Right forelimb (tissue), 1 donor: ENCODE measurements at places on chromosomes 13 and 19.

DNA sequence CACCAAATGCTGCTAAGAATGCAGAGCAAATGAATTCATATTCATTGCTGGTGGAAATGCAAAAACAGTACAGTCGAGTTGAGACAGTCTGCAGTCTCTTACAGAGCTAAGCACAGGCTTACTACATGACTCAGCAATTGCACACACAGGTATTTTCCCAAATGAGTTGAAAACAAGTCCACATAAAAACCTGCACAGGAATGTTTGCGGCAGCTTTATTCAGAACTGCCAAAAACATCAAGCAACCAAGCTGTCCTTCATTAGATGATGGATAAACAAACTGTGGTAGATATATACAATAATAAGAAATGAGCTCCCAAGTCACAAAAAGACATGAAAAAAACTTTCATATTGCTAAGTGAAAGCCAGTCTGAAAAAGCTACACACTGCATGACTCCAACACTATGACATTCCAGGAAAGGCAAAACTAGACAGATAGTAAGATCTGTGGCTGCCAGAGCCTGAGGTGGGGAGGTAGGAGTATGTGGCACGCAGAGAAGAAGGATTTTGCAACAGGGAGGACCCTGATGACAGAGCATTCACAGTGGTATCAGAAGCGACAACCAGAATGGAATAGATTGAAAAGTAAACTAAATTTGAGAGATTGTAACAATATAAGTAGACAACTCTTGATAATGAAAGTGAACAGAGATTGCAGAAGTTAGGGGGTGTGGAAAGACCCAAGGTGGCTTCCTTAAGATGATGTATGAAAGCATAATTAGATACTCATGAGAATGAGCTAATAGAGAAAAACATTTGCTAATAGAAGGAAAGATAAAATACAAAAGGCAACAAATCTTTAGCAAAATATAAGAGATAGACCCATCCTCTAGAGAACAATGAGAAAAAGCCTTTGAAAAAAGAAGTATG, 52.7 kb downstream of the TSC22D1 start:
- DNase-seq, result no peak

GRCh38 chr19:16340654-16341053, 16.0 kb downstream of the KLF2 start:
- no peak for DNase-seq

- DNase-seq, result no peak
Measured at GRCh38 chr13:114130131-114130836, 2.1 kb downstream of the RASA3 start.

- DNase-seq, result no peak
Measured at GRCh38 chr13:53207556-53207955, 178.9 kb downstream of the OLFM4 start.

- DNase-seq, result no peak
Measured at GRCh38 chr19:33813391-33814101, 16.9 kb downstream of the KCTD15 start.

GRCh38 chr13:23440821-23441618, 7.5 kb upstream of the SACS start:
- no peak for DNase-seq

DNA sequence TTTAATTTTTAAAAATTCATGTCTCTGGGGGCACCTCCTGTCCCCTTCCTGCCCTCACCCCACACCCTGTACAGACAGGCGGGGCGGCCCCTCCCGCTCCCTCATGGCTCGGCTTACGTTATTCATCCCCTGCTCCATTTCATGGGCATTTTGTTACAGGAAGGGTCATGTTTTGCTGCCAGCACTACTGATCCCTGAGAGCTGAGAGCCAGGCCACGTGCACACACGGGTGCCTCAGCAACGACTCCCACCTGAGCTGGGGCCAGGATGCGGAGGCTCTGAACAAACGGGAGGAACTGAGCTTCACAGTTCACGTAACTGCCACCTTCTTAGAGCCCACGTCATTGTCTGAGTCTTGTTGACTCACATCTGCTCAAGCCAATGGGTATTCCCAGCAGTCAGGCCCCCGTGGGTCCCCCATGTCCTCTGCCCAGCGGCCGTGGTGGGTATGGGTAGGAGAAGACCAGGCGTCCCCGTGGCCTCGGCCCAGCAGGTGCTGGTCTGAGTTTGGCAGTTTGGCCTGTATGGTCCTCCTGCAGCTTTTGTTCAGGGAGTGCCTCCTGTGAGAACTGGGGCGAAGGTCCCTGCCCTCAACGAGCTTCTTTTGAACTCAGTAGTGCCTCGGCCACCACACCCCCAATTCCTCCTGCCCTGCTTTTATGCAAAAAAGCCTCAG, 16.4 kb upstream of the TMEM255B start:
- no peak for DNase-seq

DNA sequence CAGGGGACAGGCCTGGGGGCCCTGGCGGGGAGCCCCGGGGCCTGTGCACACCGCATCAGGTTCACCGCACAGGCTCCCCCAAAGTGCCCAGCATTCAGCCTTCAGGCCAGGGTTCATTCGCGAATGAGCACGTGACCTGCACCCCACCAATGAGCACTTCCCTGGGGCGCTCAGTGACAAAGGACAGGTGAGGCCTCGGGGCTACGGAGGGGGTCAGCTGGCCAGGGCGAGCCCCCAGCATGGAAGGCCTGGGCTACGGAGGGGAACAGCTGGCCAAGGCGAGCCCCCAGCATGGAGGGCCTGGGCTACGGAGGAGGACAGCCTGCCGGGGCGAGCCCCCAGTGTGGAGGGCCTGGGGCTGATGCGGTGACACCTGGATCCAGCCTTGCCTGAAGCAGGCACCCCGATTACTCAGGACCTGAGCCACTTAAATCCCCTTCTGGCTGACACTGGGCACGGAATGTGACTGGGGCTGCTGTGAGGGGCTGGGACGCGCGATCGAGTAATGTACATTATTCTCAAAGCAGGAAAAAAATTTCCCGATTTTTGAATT, 23.1 kb downstream of the TCF3 start:
- peak; percentile 34 for DNase-seq

- DNase-seq, result no peak
Measured at GRCh38 chr19:16051254-16052025, 24.9 kb upstream of the TPM4 start.

DNA sequence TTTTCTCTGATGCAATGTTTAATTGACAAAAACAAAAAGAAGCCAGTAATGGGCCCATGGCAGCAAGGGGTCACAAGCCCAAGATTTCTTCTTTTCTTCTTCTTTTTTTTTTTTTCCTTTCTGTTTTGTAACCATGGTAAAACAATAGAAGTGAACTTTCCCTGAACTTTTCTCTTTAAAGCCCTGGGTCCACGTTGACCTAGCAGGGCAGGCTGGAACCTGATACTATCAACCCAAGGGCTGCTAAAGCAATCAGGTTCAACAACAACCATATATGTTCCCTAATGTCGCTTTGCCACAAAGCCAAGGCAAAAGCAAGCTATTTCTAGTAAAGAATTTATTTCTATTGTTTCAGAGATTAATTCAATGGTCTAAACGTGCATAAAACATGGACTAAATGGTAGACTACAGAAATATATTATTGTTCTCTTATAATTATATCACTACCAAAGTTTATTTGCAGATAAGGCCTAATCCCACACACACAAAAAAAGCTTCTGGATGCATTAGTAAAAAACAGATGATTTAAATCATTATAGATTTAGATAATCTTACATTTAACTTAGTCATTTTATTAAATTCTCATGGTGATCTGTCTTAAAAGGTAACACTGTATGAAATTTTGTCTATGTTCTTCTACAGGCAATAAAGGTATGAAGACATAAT, 153.9 kb downstream of the DACH1 start:
- no peak for DNase-seq
